Psoas muscle (tissue), 8 donors: ENCODE measurements at places on chromosomes 2 and 18.

GRCh38 chr18:58320907-58321561, 277.0 kb downstream of the NEDD4L start:
- DNase-seq = no peak

GRCh38 chr2:235007664-235008457, 56.0 kb downstream of the SH3BP4 start:
- DNase-seq = no peak

DNA sequence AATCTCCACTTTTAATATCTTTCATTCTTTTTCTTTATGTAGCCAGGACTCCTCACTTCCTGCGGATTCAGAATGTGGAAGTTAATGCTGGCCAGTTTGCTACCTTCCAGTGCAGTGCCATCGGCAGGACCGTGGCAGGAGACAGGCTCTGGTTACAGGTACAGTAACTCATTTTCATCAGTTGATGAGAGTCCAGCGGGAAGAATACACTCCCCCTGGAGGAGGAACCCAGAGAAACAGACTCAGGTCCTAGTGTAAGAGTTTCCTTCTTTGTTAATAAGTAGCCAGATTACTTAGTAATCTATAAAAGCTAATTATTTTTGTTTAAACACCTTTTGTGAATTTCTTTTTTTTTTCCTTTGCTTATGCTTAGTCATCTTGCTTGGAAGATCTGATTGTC, 359.4 kb downstream of the PTPRM start:
- no peak for DNase-seq

GRCh38 chr2:99890568-99891427, 251.6 kb downstream of the AFF3 start:
- no peak for DNase-seq

DNA sequence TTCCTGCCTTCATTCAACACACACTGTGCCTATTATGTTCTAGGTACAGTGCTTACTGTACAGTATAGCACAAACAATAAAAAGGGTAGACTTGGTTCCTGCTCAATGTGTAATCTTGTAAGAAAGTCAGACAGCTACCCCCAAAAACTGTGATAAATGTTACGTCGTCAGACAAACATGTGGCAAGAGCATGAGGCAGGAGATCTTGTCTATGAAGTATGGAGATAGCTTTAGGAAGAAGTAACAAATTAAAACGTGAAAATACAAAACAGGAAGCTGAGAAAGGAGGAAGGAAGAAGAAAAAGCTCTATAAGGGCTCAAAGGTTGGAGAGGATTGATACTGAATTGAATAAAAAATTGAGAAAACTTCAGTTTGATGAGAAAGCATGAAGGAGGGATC, 276.2 kb upstream of the HNRNPA3 start:
- DNase-seq = no peak

- DNase-seq = peak; percentile 41
These were observed 82.0 kb upstream of the RANBP2 start for GRCh38 chr2:108637304-108637669.

- no peak for DNase-seq
These were observed 7.4 kb downstream of the MIB1 start for GRCh38 chr18:21747764-21748693.

DNA sequence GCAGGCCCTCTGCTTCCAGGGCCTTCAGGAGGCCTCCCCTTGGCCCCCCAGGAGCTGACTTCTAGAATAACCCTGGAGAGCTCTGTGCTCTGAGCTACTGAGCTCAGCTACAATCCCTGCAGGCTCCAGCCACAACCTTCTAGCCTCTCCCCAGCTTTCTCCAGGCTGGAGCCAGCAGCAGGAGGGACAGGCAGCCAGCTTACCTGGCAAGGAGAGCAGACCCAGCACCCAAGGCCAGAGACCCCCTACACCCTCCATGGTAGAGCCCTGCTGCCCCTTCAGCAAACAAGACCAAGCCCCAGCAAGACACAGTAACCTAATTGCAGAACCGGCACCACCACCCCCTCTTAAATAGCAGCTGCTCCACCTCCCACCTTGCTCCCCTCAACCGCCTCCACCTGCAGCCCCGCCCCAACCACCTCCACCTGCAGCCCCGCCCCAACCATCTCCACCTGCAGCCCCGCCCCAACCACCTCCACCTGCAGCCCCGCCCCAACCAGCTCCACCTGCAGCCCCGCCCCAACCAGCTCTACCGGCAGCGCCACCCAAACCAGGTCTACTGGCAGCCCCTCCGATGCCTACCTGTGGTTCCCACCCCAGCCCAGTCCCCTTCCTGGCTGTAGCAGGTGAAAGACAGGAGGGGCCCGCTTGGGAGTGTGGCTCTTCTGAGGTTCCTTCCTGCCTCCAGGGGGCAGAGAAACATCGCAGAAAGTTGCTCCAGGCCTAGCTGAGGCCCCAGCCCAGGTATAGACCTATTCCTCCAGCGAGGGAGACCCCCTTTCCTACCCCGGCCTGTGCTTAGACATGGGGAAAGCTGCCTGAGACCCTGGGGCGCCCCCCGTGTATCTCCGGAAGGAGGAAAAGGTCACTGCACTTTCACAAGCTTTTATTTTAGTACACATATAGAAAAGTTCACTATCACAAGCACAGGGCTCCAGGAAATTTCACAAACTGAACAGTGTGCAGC, at the start of gene ASTL:
Gene ASTL, minus strand, starts transcription at position 324 of the 967 bp plus-strand sequence. Its CDS starts 66 bp downstream, at position 258.
- DNase-seq = no peak

GRCh38 chr2:85954590-85955458, 66.0 kb upstream of the ST3GAL5 start:
- no peak for DNase-seq

GRCh38 chr18:47557160-47557559, 305.7 kb upstream of the SKOR2 start:
- DNase-seq = no peak

DNA sequence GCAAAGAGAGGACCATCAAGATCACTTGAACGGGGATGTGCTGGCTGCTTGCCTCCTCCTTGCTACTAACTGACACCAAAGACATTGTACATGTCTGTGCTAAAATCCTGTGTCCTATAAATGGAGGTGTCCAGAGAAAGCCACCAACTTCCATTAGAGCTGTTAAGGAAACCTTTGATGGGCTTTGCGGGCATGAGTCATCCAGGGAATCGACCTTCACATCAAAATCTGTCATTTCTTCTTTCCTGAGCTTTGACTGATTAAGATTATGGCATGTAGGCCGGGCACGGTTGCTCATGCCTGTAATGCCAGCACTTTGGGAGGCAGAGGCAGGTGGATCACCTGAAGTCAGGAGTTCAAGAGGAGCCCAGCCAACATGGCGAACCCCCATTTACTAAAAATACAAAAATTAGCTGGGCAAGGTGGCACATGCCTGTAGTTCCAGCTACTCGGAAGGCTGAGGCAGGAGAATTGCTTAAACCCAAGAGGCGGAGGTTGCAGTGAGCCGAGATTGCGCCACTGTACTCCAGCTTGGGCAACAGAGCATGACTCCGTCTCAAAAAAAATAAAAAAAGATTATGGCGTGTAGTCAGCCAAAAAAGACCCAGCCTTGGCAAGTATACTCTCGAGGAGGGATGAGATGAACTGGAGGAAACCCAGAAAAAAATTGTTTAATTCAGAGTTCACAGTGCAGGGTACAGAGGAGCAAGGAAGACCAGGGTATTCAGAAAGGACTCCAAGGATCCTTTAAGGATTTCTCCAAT, 115.8 kb downstream of the CABLES1 start:
- peak; percentile 34 for DNase-seq

- no peak for DNase-seq
These were observed 5.2 kb downstream of the GATA6 start for GRCh38 chr18:22174341-22175145.

DNA sequence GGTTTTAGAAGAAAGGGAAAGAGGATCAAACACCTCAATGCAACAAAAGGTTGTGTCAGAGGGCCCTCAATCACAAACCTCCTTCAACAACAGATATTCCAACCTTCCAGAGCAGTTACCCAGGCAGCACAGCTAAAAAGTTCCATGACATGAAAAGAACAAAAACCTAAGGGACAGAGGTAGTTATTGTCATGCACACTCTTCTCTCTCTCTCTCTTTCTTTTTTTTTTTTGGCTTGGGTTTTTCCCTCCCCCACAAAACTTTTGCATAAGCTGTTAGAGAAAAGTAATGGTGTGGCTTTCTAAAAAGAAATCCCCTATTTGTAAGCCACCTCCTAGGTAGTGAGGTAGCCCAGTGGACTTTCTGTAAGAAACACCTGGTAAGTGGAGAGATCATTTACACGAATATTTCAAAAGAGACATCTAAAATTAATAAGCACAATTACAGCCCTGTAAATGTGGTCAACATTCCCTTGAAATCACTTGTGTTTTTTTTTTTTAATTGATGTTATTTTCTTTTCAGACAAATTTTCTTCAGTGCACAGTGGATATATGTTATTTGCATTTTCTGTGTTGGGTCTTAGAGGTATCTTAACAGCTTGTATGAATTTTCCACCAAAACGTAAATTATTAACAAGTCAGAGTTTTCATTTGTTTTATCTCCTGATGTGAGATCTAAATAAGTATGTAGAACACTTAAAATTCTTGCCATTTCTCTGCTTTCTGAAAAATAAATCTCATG, 48.4 kb downstream of the ZEB2 start:
- no peak for DNase-seq

- DNase-seq = no peak
These were observed 13.4 kb upstream of the NEMP2 start for GRCh38 chr2:190547886-190548285.

GRCh38 chr2:110807522-110807921, 75.1 kb downstream of the ACOXL start:
- peak; percentile 61 for DNase-seq

DNA sequence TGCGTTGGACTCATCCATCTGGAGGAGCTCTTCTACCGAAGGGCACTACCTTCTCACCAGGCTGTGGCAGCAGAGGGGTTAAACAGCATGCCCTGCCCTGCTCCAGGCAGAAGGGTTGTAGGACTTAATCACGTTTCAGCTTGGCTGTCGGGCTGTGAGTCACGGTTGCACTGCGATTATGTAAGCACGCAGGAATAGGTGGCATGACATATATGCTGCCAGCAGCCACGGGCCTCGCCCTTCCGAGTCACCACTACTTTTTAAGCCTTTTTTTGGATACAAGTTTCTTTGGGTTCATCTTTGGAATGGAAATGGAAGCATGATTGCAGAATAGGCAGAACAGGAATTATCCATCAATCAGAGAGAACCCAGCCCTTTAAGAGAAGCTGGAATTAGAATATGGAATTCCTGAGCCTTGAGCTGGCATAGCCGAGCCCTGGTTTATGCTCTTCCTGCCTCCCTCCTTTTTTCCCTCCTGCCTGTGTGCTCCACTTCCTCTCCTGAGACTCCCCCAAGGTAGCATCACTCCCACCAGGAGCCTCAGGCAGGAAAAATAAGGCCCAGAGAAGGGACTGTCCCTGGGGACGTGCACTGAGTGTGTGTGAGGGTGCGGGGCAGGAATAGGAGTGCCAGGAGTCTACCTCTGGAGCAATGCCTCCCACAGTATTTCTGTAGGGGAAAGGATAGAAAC, 86.8 kb downstream of the SEMA4F start:
- peak; percentile 77 for DNase-seq

DNA sequence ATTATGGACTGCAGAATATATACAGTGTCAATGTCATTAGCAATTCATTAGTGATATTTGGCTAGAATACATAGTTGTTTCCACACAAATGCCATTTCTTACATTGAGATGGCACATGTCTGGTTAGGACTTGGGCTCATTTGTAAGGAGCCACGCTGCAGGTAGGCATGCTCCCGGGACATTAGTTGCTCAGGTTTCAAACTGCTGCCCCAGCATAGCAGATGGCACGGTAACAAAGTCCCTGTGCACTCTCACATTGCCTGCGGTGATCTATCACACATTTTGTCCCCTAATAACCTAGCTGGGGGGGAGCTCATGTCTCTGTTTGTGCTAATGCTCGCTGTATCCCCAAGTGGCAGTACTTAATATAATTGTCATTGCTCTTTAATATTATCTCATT, 185.1 kb downstream of the NEDD4L start:
- no peak for DNase-seq

DNA sequence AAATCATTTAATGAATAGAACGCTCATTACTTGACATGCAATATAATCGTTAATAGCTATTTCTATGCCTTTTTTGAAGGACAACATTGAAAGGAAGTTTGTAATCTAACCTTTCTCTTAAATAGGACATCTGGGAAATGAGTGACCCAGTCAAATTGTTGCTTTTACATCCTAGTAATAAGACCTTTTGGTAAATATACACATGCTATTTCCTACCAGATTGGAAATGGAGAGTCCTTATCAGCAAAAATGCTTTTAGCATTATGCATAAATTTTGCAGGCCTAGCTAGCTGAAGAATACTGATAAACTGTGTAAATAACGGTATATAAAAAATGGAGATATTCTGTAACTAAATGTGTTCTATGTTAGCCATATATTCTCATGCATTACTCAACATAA, 567.3 kb upstream of the DSEL start:
- DNase-seq = no peak

GRCh38 chr2:136247204-136247950, 129.4 kb upstream of the CXCR4 start:
- DNase-seq = peak; percentile 68

GRCh38 chr2:216679658-216680024, 15.7 kb downstream of the IGFBP5 start:
- peak; percentile 93 for DNase-seq

DNA sequence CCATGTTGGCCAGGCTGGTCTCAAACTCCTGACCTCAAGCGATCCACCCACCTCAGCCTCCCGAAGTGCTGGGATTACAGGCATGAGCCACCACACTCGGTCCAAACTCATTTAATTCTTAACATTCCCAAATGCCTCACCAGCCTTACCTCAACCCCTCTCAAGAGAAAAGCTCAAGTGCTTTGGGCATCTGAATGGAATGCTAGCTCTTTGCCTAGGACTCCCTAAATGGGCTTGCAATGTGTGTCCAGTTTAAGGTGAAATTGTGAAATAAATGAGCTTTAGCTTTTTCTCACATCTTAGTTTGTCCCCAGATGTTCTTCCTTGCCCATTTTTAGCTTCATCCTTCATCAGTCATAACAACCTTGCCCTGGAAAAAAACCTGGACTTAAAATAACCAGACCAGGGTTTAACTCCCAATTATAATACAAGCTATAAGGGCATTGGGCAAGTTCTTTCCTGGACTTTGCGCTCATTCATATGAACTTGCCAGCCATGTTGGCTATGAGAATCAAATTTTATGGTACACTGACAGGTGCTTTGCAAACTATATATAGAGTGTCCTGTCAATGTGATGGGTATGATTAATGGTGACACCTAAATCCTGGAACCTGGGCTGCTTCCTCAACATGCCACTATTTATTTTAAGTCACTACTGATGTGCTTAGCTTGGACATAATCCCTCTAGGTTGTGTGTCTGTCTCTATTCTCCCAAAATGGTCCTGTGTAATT, 95.1 kb upstream of the SERPINE2 start:
- DNase-seq = no peak

DNA sequence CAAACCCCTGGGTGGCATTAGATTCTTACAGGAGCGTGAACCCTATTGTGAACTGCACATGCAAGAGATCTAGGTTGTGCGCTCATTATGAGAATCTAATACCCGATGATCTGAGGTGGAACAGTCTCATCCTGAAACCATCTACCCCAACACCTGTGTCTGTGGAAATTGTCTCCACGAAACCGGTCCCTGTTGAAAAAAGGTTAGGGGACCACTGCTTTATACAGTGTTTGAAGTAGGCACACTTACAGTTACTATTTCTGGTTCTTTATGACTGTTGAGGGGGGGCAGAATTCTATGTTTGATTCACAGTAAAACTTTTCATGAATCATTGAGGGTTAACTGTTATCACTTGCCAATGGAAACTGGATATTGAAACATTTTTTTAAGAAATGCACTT, 72.0 kb downstream of the RIF1 start:
- no peak for DNase-seq

- no peak for DNase-seq
These were observed 35.5 kb upstream of the PTMA start for GRCh38 chr2:231672617-231673347.
